Frontal cortex (tissue), 4 donors: ENCODE measurements at places on chromosomes 7 and 10. TPM values are rescaled to one million over a fixed set of nuclear protein-coding genes. Genes with fewer than 3 reads are reported as not detected.

DNA sequence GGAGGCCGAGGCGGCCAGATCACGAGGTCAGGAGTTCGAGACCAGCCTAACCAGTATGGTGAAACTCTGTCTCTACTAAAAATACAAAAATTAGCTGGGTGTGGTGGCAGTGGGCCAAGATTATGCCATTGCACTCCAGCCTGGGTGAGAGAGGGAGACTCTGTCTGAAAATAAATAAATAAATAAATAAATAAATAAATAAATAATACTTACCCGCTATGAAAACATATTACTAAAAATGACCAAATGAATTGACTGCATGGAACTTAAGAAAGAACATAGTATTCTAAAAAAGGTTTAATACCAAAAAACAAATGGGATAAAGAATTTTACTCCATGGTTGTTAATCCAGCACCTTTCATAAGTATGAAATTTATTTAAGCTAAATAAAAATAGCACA, 305.0 kb downstream of the GATA3 start:
- DNase-seq, result no peak

- no peak for DNase-seq
Measured at GRCh38 chr7:127809261-127809702, 157.3 kb downstream of the SND1 start.

The TBRG4 gene
- 60.7 TPM for total RNA-seq

DNA sequence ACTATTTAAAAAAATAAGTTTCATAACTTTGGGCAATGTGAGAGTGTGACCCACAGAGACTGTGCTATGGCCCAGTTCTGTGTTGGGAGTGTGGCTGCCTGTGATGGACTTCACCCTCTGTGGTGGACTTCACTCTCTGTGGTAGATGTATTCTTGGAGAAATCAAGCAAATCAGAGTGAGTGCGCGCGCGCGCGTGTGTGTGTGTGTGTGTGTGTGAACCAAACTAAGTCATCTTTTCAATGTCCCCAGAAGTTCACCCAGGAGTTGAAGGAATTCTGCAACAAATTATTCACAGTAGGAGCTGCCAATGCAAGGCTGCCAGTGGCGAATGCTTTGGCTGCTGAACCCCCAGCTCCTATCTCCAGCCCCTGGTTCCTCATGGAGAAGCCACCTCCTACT, 184.5 kb downstream of the ADAM12 start:
- no peak for DNase-seq

The GBX1 gene
- 0.41 TPM for total RNA-seq

DNA sequence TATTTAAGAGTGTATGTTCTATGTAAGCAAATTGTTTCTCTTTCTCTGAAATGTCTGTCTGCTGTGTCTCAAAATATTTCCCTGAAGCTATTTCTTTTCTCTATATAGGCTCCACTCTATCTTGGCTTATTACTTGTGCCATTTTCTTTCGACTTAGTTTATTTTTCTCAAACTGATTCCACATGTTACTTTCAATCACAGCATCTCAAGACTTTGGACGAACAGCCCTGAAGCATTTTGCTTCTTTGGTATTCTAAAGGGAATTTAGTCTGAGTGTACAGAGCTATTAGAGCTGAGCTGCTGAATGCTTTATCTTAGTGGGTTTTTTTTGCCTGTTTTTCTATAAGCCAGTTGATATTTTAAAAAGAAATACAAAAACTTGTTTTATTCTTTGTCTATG, 95.7 kb downstream of the PLXDC2 start:
- no peak for DNase-seq

The TCAF1 gene
- total RNA-seq, result 160 TPM

The EGR2 gene
- 1.6 TPM for total RNA-seq

DNA sequence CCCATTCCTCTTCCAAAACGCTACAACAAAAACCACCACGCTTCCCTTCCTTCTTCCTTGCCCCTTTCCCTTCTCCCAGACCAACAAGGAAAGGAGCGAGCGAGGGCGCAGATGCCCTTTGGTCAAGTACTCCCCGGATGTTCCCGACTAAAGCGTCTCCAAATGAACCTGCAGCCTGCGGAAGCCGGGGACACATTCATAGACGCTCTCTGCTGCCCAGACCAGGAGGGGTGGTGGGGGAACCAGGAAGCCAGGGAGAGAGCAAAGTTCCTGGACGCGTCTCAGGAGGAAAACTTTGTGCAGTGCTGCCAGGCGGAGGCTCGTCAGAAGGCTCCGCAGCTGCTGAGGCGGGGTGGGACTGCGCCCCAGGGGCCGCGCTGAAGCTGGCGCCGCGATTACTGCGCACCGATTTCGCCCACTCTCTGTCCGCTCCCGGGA, 754 bp downstream of the SEMA3D start:
- peak; percentile 7 for DNase-seq

- DNase-seq, result no peak
Measured at GRCh38 chr7:150412016-150412415, 32.9 kb downstream of the ZNF775 start.

GRCh38 chr7:18655912-18656311, 160.4 kb downstream of the HDAC9 start:
- DNase-seq, result no peak

The LIPM gene
- not detected for total RNA-seq

The ZNF33B gene
- total RNA-seq, result 32.2 TPM

The COL13A1 gene
- 2.0 TPM for total RNA-seq

- DNase-seq, result no peak
Measured at GRCh38 chr7:67854221-67855178, 857.9 kb downstream of the TYW1 start.

- peak; percentile 26 for DNase-seq
Measured at GRCh38 chr10:78248651-78249464, 215.2 kb downstream of the RPS24 start.

DNA sequence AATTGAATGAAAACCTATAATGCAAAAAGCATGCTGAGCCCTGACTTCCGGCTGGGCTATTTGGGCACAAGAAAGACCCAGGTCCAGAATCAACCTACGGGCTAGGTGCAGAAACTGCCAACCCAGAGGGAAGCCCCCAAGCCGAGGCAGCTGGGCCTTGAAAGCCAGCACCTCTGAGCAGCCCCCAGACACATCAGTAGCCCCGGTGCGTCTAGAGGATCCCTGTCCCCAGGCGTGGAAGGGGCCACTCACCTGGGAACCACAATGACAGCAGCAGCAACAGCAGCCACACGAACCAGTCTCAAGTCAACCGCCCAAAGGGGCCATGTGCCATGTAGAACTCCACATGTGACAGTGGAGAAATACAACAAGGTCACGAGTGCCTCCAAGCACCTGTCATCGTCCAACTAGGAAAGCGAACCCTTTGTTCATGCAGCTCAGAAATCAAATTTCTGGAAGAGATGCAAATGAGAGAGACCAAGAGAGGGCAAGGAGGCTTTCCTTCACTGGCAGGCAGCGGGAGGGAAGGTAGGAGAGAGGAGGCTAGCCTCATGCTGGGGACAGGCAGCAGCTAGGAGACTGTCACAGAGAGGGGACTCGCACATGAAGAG, 57.5 kb upstream of the CHST15 start:
- DNase-seq, result no peak

- DNase-seq, result no peak
Measured at GRCh38 chr7:101943889-101944600, 126.6 kb downstream of the CUX1 start.

The LAMB4 gene
- 0.82 TPM for total RNA-seq

The FZD1 gene
- total RNA-seq, result 6.9 TPM

DNA sequence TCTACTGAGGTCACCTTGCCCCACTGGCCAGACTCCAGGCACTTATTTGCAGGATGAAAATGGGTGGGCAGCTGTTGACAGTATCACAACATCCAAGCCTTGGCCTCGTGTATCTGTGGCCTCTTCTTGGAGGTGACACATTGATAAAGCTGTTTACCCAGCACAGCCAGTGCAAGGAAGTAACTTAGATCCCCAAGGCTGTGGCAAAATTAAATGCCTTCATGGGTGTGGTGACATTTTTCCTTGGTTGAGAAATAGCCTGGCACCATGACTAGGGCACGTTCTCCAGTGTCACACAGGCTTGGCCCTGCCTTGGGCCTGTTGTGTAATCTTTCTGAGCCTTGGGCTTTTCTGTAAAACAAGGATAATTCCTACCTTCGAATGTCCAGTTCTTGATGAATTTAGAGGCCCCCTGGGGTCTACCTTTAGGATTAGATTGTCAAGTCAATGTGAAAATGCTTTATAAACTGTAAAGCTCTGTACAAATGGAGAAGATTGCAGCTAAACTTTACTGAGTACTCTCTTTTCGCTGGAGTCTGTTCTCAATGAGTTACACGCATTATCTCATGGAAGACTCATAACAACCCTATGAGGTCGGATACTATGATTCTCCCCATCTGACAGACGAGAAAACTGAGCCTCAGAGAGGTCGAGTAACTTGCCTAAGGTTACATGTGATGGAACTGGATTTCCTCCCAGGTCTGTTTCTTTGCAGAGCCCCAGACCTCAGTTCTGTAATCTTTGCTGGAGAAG, 46.7 kb upstream of the LOXL4 start:
- no peak for DNase-seq

DNA sequence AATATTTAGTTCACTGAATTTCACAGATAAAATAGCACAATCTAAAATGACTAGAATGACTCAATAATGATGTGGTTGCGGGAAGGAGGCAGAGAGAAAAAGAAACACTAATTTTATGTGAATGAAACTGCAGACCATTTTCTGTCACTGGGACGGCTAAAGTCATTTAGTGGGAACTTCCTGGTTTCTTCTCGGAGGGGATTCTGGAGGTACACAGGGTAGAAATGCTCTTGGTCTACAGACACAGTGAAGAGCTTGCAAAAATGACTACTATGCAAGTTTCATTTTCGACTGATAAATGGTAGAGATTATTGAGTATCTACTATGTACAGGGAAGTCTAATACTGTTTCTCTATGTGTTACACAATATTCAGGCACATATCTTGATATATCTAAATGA, 63.5 kb upstream of the LRRN3 start:
- DNase-seq, result no peak

DNA sequence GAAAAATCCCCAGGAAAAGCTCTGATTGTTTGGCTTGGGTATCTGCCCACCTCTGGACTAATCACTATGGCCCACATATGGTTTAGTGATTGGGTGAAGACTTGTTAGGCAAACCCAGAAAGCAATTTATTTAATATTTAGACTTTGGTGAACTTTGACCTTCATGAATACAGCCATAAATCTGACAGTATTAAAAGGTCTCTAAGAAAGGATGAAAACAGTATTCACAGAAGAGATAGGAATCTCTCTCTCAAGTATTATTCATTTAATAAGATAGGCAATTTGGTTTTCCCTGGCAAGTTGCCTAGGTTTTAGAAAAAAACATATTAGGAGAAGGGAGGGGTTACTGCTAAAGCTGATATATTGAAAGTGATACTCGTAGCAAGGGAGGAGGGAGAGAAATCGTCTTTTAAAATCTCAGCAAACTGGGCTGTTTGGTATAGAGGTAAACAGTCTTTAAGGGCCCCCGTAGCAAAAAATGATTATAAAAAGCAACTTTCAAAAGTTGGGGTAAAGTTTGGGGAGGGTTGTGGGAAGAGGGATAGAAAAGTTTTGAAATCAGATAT, 57.1 kb downstream of the LSMEM1 start:
- no peak for DNase-seq

- DNase-seq, result no peak
Measured at GRCh38 chr7:158403013-158403821, 184.4 kb downstream of the PTPRN2 start.
